Amygdala (tissue), 56 donors: ENCODE measurements at places on chromosomes 1 and 21.

DNA sequence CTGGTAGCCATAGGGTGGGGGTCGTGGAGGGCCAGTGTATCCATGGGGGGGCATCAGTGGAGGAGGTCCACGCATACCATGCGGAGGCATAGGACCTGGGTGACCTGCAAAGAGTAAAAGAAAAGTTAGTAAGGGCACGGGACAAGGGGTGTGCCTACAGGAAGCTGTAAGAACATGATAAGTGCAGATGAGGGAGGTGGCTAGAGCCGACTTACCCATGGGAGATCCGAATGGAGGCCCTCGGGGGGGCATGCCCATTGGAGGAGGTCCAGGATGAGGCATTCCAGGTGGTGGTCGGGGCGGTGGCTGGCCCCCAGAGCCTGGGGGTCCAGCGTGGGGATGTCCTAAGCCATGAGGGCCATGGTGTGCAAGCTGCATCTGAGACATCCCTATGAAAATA lies 4.0 kb downstream of the SF3B4 start:
- no peak for DNase-seq

- peak; percentile 20 for DNase-seq
These were observed 56.8 kb upstream of the LYST start for GRCh38 chr1:235923466-235924021.

DNA sequence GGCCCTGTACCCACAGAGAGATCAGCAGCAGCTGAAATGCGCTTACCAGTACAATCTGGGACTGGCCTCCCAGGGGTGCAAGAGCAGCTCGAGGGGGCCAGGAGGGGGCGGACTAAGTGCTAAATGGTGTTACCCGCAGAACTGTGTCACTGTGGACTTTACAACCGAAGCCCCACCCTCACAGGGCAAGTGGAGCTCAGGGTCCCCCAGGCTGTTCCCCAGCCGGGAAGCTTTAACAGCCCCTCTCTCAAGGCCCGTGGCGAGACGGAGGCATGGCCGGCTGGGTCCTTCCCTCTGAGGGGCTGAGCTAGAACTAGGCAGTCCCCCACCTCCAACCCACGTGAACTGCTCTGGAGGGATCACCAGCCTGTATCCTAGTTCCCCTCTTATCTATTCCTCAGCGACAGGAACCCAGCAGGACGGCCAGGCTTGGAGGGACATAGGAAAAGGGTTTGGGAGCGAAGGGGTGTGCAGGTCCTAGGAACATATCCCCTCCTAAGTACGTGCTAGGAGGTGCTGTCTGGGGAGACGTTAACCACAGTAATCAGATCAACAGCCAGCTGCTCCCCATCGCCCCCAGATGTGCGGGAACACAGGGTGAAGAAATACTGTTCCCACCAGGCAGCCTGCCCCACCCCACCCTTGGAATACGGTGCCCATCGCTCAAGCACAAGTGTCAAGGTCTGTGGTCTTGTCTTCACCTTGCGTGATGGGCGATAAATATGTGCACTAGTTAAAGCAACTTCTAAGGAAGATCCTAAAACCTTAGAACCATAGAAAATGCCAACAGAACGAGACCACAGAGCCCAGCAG lies 24.4 kb downstream of the ZBTB17 start:
- no peak for DNase-seq

- DNase-seq: no peak
These were observed 2.4 kb downstream of the TRIM11 start for GRCh38 chr1:228404107-228404720.

DNA sequence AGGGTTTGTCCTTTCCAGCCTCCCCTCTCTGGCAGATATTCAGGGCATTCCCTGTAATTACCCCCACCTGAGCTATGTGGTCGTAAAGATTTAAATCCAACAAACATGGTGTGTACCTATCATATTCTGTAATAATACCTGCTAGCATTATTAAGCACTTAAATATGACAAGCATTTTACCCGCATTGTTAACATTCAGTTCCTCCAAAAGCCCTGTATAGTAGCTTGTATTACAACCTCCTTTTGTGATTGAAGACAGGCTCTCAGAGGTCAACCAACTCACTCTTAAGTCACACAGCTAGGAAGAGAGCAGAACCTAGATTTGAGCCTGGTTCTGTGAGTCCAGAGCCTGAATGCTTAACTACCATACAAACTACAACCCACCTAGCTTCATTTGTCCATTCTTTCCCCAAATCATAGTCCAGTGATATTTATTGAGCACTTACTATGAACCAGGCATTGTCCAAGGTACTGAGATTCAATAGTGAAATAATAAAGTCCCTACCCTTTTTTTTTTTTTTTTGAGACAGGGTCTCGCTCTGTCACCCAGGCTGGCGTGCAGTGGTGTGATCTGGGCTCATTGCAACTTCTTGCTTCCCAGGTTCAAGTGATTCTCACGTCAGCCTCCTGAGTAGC lies 13.8 kb upstream of the KDM4A start:
- no peak for DNase-seq

GRCh38 chr1:10799726-10800125 lies 3.3 kb upstream of the CASZ1 start:
- no peak for DNase-seq

DNA sequence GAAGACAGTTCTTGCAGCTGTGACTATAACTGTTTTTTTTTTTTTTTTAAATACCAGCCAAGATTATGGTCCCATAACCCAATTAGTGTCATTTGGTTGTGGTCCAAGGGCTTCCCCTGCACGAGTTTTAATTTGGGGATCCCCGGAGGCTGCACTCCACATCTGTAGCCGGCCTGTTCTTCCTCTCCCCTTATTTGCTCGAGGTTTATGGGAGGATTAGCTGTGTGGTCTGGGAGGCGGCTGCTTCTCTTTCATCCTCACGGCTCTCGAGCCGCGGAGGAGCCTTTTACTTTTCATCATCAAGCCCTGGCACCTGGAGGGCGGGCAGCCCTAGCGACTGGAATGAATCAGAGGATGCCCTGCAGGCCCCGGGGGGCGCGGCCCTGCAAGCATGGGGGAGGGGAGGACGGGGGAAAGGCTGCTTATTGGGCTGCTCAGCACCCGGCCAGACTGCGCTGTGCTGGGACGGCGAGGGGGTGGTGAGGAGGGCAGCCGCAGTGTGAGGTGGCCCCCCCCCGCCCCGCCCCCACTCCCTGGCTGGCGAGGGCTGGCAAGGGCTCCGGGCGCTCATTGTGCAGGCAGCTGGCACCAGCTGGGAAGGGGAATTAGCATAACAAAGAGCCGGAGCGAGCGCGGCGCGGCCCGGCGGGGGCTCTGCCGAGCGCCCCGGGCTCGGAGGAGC lies 18.5 kb downstream of the SERTAD4 start:
- DNase-seq: peak; percentile 87

DNA sequence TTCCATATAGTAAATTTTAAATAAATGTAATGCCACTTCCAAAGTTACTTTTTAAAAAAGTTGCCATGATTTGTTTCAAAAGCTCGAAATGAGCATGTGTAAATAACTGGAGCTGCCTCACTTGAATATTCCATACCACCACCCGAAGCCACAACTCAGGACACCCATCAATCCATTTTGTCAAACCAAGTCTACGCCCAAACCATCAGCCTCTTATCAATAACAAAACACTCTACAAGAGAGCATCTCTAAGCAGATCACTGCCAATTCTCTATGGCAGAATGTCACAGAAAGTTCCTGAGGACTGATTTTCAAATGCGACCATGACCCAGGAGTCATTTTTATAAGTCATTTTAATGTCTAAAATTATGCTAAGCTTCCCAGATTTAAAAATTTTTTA lies 4.5 kb downstream of the HNRNPR start:
- DNase-seq: no peak

DNA sequence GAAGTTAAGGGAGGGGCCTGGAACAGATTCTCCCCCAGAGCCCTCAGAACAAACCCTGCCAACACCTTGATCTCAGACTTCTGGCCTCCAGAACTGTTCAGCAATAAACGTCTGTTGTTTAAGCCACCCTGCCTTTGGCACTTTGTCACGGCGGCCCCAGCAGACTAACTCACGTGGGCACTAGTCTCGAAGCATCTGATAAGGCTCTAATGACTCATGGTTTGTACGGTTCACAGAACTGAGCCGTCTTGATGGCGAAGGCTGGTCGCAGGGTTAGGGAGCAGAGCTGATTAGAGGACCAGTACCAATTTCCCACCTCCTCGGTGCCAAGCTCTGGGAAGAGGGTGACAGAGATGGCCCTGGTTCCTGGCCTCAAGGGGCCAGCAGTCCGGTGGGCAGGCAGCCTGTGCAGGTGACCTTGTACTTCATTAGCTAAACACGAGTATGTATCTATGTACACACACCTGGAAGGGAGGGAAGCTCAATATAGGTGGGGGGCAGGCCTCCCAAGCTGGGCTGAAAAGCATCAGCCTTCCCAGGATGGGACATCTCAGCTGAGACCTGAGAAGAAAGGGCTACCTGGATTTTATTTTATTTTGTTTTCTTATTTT lies 112.8 kb downstream of the MRPS6 start:
- DNase-seq: no peak

DNA sequence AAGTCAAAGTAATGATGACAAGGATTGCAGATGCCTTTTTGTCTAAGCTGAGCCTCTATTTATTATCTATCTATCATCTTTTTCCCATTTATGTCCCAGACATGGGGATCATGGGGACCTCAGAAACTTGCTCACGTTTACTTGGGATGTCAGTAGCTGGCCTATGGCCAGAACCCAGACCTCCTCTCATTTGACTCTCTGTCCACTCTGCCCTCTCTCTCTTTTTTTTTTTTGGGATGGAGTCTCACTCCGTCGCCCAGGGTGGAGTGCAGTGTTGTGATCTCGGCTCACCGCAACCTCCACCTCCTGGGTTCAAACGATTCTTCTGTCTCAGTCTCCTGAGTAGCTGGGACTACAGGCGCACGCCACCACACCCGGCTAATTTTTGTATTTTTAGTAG lies 3.7 kb upstream of the ID3 start:
- DNase-seq: no peak
